ENCODE measurements at places on chromosomes 11 and 22.

DNA sequence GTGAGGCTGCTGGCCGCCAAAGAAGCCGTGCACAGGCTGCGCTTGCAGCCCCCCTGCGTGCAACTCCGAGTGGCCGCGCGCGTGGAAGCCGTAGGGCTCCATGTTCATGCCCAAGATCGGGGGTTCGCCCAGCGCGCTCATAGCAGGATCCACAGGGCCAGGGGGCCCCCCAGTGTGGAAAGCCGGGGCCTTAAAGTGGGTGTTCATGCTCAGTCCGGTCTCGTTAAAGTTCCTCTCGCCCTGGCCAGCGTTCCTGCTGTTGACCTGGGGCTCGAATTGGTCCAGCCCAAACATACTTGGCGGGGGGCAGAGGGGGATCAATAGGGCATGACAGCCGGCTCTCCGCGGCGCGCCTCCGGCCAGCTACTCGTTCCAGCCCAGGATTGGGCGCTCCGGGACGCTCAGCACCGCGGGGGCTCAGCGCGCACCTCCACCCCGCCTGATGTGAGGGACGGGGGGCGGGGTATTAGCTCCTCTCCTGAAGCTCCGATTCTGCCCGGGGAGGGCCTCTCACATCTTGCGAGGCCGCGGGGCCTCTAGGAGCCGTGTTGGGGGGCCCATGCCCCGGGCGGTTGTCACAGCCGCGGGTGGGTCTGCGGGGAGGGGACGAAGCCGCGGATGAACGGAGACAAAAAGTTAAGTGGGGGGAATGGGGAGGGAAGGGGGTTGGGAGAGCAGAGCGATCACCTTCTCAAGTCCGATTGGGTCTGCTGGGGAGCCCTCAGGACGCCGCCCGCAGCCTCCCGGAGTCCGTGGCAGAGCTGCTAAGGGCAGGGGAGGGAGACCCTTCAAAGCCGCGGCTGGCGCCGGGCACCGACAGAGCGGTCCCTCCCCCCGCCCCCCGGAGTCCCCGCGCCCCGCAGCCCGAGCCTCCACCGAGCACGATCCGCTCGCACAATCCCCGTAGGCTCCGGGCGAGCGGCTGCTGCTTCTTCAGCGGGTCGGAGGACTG, 1.0 kb downstream of the MN1 start:
- no peak for DNase-seq

DNA sequence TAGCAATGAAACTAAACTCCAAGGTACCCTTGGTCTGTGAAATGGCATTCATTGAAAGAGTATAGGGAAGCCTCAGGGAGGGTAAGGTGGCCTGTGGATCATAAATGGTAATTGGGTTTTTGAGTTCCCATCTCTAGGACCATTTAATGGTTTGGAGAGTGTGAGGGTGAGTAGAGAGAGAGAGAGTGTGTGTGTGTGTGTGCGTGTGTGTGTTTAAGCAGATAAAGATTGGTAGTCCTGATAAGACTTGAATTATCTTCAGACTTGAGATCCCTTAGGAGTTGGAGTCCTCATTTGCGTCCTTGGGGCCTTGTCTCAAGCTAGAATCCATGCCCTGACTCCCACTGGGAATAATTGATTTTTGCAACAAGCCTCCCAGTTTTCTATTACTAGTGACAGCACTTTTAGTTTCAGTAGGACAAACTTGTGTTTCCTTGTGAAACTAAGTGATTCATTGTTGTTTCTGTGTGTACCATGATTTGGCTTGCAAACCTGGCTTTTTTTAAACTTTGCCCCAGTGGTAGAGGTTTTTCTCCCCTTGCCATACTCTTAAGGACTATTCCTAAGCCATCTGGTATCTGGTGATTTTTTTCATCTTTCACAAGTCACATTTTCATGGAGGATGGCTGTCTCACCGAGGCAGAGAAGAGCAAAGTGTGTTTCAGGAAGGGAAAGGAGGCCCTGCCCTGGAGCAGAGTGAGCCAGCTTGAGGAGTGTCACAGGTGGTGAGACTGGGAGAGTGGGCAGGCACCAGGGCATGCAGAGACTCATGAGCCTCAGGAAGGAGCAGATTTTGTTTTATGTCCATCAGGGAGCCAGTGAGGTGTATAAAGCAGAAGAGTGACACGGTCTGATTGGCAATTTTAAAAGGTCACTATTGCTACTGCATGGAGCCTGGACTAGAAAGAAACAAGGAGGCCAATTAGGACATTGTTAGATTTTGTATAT, 26.7 kb downstream of the ALKBH3 start:
- no peak for DNase-seq

DNA sequence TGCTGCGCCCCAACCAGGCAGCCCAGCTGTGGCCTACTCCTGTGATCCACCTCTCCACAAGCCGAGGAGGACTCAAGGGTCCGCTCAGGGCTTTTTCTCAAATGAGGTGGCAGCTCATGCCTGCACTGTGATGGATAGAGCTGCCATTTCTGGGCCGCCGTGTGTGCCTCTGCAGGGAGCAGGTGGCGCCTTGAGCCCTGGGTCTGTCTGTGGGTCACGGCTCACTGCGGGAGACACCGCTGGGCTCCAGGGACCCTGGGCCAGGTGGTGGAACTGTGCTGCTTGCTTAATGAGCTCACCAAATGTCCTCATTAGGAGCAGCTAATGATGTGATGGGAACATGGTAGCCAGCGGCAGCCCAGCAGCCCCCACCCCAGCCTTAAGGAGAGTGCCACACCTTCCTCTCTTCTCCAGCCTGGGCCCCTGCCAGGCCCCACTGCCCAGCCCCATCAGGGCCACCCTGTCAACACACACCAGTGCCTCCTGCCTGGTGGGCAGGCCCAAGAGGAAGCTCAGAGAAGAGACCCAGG, 50.8 kb downstream of the DHCR7 start:
- DNase-seq = peak; percentile 44

- no peak for DNase-seq
Measured at GRCh38 chr11:133995066-133995465, 38.3 kb upstream of the IGSF9B start.

GRCh38 chr11:130094614-130095013, 24.9 kb downstream of the APLP2 start:
- no peak for DNase-seq

GRCh38 chr22:44080936-44081861, 57.1 kb downstream of the PARVB start:
- peak; percentile 95 for DNase-seq

GRCh38 chr11:124882339-124883071, 15.2 kb downstream of the ROBO4 start:
- no peak for DNase-seq

GRCh38 chr11:69637941-69638871, 2.8 kb upstream of the CCND1 start:
- peak; percentile 65 for DNase-seq

GRCh38 chr22:28222976-28223745, 304.1 kb upstream of the PITPNB start:
- no peak for DNase-seq

GRCh38 chr11:80980227-80980626, 1539.4 kb upstream of the TENM4 start:
- DNase-seq = no peak

DNA sequence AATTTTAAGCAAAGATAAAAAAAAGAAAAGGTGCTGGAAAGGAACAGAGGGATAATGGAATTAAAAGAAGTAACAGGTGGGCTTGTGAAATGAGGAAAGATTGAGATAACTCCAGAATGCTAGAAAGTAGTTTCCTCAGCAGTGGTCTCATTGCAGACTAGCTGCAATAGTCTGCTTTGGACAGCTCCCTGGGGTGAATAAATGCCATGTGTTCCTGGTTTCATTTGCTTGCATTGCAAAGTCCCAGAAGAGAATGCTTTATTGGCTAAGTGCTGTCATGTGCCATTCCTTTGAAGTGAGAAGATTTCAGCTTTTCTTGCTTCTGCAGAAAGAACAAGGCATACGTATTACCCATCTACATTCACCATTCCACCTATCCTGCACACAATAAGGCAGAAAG, 478.8 kb upstream of the RAG2 start:
- no peak for DNase-seq

DNA sequence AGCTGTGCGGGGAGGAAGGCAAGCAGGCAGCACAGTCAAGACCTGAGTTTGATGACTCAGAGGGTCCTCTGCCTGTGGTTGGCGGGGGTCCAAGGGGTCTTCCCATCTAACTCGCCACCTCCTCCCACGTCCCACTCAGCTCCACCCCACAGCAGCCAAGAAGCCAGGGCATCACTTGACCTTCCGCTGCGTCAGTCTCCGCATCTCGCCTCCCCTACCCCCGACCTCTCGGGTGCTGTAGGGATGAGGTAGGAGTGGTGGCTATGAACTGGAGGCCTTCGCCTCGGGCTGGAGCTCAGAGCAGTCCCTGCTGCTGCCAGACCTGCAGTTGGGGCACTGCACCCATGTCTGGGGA, 90.6 kb downstream of the CDKN1C start:
- DNase-seq = no peak

- no peak for DNase-seq
Measured at GRCh38 chr11:46498179-46498578, 95.6 kb downstream of the AMBRA1 start.

DNA sequence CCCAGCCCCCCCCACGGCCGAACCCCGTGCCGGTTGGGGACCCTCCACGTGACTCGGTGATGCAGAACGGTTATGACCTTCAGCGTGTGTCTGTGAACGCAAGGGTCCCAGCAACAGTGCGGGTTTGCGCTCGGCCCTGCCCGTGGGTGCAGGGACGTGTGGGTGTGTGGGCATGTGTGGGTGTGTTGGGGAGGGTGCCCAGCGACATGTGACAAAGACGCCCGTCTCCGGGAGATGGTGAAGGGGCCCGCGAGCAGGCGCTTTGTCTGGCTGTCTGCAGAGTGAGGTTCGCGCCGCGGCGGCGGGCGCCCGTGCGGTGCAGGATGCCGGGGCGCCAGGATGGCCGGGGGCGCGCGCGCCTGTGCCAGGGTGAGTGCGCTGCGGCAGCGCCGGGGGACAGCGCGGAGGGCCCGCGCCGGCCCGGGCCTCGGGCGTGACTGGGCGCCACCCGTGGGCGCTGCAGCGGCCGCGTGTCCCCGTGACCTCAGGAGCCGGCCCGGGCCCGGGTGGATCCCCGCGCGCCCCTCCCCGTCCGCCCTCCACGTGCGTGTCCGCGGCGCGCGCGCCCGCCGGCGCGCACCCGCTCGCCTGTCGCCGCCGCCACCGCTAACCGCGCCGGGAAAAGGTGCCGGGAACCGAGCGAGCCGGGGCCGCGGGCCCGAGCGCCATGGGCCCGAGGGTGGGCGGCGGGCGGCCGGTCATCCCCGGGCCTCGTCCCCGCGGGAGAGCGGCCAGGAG, at the start of gene LRFN4:
LRFN4 (plus strand) TSS at position 569 of the 738 bp plus-strand sequence. CDS start 681 bp downstream, outside the sequence.
- DNase-seq = peak; percentile 53

GRCh38 chr22:31346733-31347250, 646 bp upstream of the PATZ1 start:
- DNase-seq = peak; percentile 86

DNA sequence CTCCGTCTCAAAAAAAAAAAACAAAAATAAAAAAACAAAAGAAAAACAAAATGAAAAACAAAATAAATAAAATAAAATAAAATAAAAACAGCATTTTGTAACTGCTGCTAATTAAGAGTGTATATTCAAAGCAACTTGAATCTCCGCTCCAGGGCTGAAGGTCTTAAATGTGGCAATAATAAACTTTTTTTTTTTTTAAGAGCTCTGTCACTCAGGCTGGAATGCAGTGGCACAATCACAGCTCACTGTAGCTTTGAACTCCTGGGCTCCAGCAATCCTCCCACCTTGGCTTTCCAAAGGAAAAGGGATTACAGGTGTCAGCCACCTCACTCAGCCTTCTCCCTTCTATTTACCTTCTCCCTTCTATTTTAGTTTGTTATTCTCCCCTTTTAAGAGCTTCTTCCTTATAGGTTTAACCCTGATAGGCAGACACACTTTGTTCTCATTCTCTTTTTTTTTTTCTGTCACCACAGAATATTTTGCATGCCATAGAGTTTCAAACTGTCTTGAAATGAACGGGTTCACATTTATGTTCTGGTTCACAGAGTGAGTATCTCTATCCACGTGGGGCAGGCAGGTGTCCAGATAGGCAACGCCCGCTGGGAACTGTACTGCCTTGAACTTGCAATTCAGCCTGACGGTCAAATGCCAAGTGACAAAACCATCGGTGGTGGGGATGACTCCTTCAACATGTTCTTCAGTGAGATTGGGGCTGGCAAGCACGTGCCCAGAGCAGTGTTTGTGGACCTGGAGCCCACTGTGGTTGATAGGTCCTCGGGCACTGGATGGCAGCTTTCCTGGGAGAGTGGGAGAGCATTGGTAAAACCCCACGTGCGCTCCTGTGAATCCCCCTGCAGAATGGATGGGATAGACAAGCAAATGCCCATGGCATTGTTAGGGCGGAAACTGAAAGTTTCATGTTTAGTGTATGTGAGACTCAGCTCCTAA, 19.4 kb downstream of the LRRC74B start:
- no peak for DNase-seq

GRCh38 chr11:86901599-86901998, 53.6 kb downstream of the FZD4 start:
- DNase-seq = no peak

DNA sequence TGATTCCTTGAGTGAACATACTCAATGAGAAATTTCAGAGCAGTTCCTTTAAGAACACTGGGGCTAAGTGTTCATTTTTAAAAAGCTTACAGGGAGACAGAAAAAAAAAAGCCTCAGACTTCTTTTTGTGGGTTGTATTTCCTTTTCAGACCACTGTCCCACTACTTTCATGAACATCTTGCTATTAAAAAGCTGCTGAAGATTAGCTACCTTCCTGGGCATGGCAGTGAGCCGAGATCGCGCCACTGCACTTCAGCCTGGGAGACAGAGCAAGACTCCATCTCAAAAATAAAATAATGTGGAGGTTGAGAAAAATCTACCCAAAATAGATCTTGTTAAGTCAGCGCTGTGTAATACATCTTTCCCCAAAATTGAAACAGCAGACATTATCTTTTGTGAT, 10.8 kb downstream of the TRAF6 start:
- no peak for DNase-seq

- no peak for DNase-seq
Measured at GRCh38 chr11:92473736-92474135, 249.1 kb downstream of the FAT3 start.

DNA sequence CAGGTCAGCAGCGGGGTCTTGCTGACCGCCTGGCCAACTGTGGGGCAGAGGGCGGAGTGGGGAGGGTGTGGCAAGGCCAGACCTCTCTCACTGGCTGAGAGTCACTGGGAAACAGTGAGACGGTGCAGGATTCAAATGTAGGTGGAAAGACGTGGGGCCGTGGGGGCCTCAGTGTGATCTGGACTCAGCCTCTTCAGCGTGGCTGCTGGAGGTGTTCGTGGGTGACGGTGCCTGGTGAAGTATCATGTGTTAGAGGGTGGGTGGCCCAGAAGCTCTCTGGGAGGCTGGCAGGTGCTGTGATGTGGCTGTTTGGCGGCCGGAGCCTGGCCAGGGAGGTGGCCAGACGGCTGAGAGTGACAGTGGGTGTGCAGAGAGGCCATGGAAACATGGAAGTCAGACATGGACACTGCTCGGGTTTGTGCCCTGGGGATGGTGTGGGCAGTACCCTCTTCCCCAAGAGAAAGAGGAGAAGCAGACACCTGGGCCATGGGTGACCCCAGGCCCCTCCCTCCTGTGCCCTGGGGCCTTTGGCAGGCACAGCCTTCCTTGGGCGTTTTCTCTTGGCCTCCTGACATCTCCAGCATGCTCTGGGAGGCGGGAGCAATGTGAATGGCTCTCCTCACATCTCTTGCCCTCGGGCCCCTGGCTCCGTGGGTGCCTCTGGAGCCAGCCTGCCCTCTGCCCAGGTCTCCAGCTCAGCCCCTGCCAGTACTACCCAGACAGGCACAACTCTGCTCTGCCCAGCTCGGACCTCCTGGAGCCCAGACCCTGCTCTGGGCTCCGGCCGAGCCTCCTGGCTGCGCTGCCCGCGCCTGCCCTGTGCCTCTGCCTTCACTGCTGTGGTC, 10.1 kb upstream of the ACR start:
- no peak for DNase-seq
